Anterior cingulate cortex (tissue), 58 donors: ENCODE measurements at places on chromosomes 3 and 15.

GRCh38 chr3:178159691-178160220, 376.5 kb upstream of the KCNMB2 start:
- no peak for DNase-seq

DNA sequence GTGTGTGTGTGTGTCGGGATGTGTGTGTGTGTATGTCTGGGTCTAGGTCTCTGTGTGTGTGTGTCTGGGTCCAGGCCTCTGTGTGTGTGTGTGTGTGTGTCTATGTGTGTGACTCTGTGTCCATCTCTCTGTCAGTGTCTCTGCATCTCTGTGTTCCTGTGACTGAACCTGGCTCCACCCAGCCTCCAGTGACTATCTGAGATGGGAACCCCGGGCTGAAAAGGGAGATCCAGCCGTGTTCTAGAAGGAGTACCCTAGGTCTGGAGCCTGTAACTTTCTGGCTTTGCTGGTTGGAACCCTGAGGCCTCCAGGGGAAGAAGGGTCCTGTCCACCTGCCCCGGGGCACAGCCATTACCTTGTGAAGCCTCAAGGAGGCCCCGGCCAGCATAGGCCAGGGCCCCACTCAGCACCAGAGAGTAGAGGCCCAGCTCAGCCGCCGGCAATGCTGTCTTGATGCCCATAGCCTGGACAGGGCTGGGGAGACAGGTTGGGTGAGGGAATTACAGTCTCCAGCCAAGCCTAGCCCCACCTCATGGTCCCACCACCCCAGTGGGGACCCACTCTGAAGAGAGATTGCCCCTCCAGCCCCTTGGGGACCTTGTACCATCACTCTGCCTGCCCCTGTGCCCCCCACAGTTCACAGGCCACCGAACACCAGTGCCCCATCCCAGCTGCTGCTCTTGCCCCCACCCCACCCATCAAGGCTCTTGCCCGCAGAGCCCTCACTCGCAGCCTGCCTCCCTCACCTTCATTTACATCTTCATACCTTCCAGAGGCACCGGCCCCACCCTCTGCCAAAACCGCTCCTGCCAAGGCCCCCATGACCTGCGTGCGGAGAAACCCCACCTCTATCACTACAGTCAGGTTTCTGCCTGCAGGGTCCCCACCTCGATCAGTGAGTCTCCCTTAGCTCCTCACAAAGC, 2.0 kb downstream of the HHATL start:
- DNase-seq = no peak

DNA sequence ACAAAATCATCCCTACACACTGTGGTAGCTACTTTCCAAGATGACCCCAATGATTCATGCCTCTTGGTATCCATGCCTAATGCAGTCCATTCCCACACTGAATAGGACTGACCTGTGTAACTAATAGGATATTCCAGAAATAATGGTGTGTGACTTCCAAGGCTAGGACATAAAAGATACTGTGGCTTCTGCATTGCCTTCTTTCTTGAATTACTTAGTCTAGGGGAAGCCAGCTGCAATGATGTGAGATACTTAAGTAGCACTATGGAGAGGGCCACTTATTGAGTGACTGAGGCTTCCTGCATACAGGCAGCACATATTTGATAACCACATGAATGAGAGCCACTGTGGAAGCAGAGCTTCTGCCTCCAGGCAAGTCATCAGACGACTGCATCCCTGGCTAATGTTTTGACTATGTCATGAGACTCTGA, 50.1 kb downstream of the NR1I2 start:
- DNase-seq = no peak

- DNase-seq = no peak
Observed at GRCh38 chr3:152197451-152197850, 71.3 kb upstream of the MBNL1 start.

DNA sequence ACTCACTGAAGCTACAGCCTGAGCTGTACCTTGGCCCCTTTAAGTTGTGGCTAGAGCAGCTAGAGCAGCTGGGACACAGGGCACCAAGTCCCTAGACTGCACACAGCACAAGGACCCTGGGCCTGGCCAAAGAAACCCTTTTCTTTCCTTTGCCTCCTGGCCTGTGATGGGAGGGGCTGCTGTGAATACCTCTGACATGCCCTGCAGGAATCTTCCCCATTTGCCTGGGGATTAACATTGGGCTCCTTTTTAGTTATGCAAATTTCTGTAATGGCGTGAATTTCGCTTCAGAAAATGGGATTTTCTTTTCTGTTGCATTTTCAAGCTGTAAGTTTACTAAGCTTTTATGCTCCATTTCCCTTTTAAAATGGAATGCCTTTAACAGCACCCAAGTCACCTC, 611.2 kb upstream of the ARPP21 start:
- DNase-seq = no peak

DNA sequence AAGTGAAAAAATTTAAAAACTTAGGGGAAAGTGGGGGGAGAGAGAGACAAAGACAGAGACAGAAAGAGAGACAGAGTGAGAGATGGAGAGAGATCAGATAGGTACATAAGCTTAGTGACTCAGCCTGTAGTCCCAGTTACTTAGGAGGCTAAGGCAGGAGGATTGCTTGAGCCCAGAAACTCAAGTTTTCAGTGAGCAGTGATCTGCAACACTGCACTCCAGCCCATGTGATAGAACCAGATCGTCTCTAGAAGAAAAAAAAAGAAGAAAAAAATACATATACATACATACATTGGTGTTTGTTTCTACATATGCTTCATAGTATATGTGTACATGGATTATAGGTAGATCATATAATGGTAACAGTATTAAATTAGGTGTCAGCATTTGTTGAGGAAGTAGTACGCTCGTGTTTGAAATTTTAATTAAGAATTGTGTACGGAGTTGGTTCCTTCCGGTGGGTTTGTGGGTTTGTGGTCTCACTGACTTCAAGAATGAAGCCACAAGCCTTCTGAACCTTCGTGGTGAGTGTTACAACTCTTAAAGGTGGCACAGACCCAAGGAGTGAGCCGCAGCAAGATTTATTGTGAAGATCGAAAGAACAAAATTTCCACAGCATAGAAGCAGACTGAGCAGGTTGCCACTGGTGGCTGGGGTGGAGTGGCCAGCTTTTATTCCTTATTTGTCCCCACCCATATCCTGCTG, 38.3 kb upstream of the SNRPN start:
- DNase-seq = no peak

GRCh38 chr3:144466114-144466513, 494.5 kb downstream of the DIPK2A start:
- no peak for DNase-seq

GRCh38 chr3:159783780-159784742, 204.6 kb upstream of the IL12A start:
- DNase-seq = no peak

- DNase-seq = no peak
Observed at GRCh38 chr3:111769110-111769991, 89.7 kb upstream of the PHLDB2 start.

GRCh38 chr3:108736821-108737220, 20.4 kb downstream of the RETNLB start:
- DNase-seq = no peak

GRCh38 chr3:171649911-171650592, 160.2 kb downstream of the PLD1 start:
- no peak for DNase-seq

DNA sequence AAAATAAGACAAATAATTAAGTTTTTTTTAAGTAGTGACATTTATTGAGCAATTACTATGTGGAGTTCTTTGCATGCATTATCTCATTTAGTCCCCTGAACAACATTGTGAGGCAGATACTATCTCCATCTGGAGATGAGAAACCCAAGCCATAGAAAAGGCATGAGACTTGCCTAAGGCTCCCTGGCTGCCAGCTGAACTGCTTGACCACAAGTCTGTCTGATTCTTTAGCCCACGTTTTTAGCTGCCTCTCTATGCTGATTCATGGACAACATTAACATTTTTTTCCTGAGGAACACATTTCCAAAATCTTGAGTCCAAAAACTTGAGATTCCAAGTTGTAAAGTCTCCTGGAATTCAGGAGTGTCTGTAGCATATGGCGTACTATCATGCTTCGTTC, 263.6 kb upstream of the GOLGA6L4 start:
- no peak for DNase-seq

DNA sequence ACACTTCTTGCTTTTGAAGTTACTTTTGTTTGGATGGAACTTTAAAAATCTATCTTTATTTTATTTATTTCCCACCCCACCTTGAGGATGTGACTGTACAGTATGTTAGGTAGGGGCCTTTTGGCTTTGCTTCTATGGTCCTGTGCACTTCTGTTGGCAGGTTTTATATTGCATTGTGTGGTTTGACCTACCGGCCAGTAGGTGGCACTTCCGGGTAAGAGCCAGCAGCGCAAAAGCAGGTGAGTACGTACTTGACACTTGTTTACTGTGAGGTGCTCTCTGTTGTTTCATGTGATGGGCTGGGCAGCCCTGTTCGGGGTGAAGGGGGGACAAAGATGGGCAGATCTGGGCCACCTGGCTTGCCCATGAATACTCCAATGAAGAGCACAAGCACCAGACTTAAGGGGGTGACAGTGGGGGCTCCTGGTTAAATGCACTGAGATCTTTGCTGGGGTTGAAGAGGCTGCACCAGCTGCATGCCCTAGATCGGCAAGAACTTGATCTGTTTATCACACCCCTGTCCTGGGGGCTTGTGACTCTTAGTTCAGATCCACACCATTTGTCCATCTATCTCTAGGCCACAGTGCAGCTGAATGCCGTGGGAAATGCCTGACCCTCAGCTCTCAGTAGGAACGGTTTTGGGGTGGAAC, 131.6 kb downstream of the NLGN1 start:
- no peak for DNase-seq

DNA sequence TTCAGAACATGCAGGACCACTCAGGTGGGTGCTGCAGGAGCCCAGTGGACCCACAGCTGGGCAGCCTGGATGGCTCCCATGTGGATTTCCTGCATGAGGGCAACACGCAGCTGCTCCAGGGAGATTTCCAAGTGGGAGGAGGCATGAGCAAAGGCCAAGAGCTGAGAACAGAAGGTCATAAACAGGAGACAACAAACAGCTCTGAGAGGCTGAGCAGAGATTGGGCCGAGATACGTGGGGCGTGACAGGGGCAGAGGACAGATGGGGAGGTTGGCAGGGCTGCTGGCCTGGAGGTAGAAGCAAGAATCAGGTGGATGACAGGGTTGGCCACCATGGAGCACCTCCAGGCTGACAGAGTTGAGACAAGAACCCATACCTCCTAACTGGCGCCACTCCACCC, 2.9 kb downstream of the PHGR1 start:
- DNase-seq = no peak

GRCh38 chr3:152621967-152622810, 212.7 kb upstream of the P2RY1 start:
- no peak for DNase-seq

DNA sequence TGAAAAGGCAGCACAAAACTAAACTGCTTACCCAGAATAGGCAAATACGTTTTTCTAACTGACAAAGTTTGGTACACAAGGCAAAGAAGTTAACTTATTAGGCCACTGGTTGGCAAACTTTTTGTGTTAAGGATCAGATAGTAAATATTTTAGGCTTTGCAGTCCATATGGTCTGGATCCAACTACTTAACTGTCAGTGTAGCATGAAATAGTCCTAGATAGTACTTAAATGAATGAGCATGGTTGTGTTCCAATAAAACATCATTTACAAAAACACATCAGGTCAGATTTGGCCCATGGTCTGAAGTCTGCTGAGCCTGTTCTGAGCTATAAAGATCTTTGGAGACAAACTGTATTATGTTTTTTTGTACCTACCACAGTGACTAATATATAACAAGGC, 136.9 kb downstream of the PCCB start:
- no peak for DNase-seq
